ENCODE measurements at places on chromosomes 4 and X. TPM values are rescaled to one million over a fixed set of nuclear protein-coding genes. Genes with fewer than 3 reads are reported as not detected.

Gene ZFYVE28
- polyA plus RNA-seq, result 2.1 TPM

Gene MBNL3
- 0.53 TPM for polyA plus RNA-seq

Gene SGMS2
- polyA plus RNA-seq, result 2.9 TPM

DNA sequence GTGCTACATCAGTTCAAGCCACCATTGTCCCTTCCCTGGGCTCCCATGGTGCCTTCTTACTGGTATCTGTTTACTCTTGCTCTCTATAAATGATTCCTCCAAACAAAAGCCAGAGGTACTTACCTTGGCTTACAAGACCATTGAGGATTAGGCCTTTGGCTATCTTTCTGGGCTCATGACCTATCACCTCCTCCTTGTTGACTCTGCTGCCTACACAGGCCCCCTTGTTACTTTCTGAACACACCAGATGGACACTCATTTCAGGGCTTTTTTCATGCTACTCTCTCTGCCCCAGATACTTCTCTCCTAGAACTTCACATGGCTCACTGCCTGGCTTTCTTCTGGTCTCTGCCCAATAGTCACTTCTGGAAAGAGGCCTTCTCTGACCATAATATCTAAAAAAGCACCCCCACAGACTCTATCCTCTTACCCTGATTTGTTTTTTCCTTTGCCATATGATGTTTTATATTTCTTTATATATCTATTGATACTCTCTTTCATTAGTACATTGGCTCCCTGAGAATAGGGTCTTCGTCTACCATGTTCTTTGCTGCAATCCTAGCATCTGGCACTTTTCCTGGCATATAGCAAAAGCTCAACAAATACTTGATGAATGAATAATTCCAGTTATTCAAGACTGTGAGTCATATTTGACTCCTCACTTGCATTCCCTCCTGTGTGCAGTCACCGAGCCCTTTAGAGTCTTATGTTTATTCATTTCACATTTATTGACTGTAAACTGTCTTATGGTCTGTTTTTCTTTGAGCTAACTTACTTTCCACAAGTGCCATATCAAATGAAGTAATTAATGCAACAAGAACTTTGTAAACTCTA lies 27.1 kb upstream of the TAPT1 start:
- no peak for DNase-seq

GRCh38 chr4:3420606-3420955 lies 21.2 kb upstream of the HGFAC start:
- DNase-seq, result peak; percentile 35

DNA sequence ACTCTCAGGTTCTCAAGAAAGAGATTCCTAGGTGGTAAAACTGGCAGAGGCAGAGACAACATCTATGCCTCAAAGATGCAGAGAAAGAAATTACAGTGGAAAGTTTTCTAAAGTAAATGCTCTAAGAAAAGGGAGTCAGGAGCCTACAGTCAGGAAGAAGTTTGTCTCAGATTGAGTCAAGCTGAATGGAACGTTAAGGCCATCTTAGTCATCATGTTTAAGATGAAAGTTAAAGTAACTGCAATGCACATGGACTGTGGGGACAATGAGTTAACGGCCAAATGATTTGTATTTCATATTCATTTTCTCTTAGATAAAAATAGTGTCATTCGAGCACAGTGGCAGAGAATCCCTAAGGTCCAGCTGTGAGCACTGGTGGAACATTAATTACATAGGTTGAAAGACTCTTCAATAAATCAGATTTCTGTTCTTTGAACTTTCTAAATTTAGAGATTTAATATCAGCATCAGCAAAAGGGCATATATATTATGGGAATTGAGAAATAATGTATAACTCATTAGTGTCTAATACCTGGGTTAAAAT lies 384.6 kb downstream of the DTHD1 start:
- DNase-seq, result no peak

- DNase-seq, result no peak
These were observed 328.6 kb upstream of the ARX start for GRCh38 chrX:25344161-25344936.

Gene IQSEC2
- polyA plus RNA-seq, result 32.3 TPM

GRCh38 chr4:89788206-89789072 lies 48.5 kb downstream of the SNCA start:
- DNase-seq, result peak; percentile 24

DNA sequence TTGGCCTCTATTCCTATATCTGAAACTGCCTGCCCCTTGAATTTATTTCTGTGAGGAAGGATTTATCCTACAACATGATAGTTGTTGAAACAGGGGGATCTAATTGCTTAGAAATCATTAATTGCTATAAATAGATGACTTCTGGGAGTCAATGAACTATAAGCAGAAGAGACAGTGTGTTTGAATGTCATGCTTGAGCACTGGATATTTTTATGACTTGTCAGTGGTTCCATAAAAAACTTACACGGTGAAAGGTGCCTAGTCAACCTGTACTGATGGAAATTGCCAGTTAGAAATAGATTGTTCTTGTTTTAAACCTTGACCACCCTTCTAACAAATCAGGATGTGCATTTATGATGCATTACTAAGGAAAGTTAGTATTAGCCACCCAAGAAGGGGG lies 306.9 kb upstream of the PPARGC1A start:
- no peak for DNase-seq

Gene MORC4
- 2.1 TPM for polyA plus RNA-seq

- DNase-seq, result no peak
These were observed 17.4 kb downstream of the CETN2 start for GRCh38 chrX:152813206-152813605.

Gene CT45A9
- polyA plus RNA-seq, result not detected

- no peak for DNase-seq
These were observed 100.1 kb downstream of the REPS2 start for GRCh38 chrX:17046478-17047097.

Gene SERTM2
- polyA plus RNA-seq, result not detected

- peak; percentile 17 for DNase-seq
These were observed 30.4 kb upstream of the LAMP2 start for GRCh38 chrX:120499301-120500072.

DNA sequence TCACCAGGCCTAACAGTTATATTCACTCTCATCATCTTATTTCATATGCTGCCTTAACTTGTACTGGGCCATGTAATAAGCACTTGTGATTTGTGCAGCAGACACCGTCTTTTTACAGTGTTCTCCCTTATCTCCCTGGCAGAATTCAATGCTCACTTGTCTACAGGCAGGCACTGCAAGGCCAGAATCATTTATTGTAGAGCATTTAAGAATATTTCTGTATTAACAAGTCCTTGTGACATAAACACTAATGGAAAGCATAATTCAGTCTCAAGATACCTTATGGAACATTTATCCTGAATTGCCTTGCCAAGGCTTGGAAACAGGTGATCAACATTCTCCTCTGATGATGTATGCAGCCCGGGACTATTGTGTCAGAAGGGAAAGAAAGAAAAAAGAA lies 808.9 kb downstream of the STPG2 start:
- no peak for DNase-seq

GRCh38 chrX:16144420-16144819 lies 21.1 kb downstream of the GRPR start:
- DNase-seq, result no peak

GRCh38 chr4:111957116-111957515 lies 188.1 kb upstream of the FAM241A start:
- no peak for DNase-seq

Gene SPOCK3
- 0.09 TPM for polyA plus RNA-seq

- no peak for DNase-seq
These were observed 19.9 kb upstream of the CEP135 start for GRCh38 chr4:55928846-55929245.

- no peak for DNase-seq
These were observed 804.9 kb downstream of the RAB28 start for GRCh38 chr4:12679217-12679616.

- DNase-seq, result peak; percentile 11
These were observed 39.2 kb downstream of the FGFRL1 start for GRCh38 chr4:1050486-1051213.

Gene TGIF2LX
- polyA plus RNA-seq, result not detected
